ENCODE measurements at places on chromosomes 11 and 22.

- DNase-seq = no peak
Measured at GRCh38 chr11:27218421-27219038, 144.5 kb downstream of the CCDC34 start.

DNA sequence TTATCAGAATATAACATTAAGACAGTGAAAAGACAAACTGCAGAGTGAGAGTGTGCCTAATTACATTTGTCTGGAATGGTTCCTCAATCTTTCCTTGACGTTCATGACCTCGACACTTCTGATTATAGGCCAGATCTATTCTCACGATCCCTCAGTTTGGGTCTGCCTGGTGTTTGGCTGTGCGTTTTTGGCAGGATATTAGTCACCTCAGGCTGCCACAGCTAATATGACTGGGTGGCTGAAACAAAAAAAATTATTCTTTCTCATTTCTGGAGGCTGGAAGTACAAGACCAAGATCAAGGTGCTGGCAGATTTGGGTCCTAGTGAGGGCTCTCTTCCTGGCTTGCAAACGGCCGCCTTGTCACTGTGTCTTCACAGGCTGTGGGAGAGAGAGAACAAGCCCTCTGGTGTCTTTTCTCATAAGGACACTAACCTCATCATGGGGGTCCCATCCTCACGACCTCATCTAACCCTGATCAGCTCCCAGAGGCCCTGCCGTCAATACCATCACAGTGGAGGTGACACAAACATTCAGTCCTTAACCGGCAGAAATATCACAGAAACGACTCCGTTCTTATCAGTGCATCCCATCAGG is 23.2 kb downstream of the IFITM10 start:
- DNase-seq = no peak

DNA sequence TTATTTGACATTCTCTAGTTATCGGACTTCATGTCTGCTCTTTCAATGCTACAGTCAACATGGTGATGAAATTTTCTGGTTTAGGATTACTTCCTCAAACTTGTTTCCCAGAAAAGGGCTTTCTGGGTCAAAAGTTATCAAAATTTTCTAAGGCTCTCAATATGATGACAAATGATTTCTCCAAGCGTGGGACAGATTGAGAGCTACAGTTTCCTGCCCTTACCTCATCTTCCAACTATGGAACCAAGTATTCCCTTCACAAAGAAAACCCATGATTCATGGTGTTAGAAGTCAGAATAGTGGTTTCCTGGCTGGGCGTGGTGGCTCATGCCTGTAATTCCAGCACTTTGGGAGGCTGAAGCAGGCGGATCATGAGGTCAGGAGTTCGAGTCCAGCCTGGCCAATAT is 17.8 kb downstream of the MYO18B start:
- DNase-seq = no peak

DNA sequence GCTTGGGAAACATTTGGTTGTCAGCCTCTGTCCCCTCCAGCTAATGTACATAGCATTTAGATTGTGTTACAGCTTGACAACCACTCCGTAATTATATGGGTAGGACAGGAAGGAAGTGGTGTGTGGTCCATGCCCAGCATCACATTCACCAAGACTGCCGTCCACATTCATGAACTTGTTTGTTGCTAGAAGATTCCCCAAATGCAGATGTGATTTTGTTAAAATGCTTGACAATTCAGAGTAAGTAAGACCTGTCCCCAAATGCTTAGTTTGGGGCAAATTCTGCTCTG is 1482.7 kb downstream of the TBC1D22A start:
- DNase-seq = no peak

DNA sequence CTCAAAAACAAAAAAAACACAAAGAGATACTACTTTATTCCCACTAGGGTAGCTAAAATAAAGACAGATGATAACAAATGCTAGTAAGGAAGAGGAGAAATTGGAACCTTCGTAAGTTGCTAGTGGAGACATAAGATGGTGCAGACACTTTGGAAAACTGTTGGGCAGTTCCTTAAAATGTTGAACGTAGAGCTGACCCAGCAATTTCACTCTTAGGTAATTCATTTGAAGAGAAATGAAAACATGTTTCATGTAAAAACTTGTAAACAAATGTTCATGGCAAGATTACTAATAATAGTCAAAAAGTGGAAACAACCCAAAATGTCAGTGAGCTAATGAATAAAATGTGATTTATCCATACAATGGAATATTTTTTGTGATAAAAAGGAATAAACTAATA is 29.2 kb upstream of the ACAT1 start:
- no peak for DNase-seq

DNA sequence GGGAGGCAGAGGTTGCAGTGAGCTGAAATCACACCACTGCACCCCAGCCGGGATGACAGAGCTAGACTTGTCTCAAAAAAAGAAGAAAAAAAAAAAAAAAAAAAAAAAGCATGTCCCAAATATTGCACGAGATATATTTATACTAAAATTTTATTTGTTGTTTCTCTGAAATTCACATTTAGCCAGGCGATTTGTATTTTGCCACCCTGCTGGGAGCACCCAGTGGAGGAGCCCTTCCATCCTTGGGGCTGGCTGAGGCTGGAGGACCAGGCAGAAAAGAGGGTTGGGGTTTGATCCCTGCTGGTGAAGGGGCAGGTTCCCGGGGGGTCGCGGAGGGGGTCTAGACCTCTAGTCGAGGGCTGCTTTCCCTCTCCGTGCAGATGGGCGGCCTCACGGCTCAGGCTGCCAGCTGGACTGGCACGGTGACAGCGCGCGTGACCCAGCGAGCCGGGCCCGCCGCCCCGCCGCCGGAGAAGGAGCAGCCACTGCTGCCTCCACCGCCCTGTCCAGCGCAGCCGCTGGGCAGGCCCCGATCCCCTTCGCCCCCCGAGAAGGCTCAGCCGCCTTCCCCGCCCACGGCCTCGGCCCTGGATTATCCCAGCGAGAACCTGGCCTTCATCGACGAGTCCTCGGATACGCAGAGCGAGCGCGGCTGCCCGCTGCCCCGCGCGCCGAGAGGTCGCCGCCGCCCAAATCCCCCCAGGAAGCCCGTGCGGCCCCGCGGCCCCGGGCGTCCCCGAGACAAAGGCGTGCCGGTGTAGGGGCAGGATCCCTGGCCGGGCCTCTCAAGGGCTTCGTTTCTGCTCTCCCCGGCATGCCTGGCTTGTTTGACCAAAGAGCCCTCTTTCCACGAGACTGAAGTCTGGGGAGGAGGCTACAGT is 952 bp upstream of the CATSPERZ start:
- no peak for DNase-seq

DNA sequence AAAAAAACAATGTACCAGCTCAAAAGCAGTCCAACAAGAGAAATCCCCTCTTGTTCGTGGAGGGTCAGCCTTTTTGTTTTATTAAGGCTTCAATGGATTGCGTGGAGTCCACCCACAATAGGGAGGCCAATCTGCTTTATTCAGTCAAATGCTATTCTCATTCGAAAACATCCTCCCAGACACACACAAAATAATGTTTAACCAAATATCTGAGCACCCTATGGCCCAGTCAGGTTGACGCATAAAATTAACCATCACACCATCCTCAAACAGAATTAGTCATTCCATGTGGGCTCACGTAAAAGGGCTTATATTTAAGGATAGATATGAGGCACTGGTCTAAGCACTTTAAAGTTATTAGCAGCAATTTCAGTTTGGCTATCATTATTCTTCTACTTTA is 58.9 kb upstream of the DEUP1 start:
- DNase-seq = no peak

GRCh38 chr11:15660496-15660895 is 545.8 kb downstream of the INSC start:
- DNase-seq = no peak

GRCh38 chr22:17955590-17956379 is 68.6 kb downstream of the MICAL3 start:
- no peak for DNase-seq

DNA sequence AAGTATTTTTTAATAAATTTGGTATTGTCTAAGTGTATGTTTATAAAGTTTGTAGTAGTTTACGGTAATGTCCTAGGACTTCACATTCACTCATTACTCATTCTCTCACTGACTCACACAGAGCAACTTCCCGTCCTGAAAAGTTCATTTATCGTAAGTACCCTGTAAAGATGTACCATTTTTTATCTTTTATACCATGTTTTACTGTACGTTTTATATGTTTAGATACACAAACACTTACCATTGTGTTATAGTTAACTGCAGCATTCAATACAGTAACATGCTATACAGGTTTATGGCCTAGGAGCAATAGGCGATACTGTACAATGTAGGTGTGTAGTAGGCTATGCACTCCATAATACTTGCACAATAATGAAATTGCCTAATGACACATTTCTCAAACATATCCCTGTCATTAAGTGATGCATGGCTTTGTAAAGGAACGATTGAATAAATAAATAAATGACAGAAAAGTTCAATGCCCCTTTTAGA is 12.5 kb upstream of the CARD18 start:
- DNase-seq = no peak

- DNase-seq = peak; percentile 87
Measured at GRCh38 chr11:62791501-62792201, at the start of gene TMEM223. Gene TMEM223 (minus strand): TSS chr11:62792006. CDS start chr11:62791994, 12 bp downstream.

GRCh38 chr22:22714600-22715335 is 70.4 kb downstream of the GGTLC2 start:
- DNase-seq = no peak

DNA sequence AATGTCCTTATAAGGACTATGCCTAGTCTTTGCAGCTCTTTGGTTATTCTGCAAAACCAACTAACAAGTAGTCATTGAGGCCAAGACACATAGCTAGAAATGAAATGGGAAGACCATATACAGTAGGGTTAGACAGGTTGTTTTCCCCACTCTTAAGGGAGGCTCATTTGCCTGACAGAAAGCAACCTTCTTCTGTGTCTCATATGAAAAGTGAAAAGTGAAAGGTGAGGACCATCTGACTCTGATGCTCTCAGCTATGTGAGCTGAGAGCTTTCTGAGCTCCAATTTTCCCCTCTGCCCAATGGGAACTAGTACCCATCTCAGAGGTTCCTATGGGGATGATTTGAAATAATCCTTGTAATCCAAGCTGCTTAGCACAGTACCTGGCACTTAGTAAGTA is 142.0 kb upstream of the BDNF start:
- DNase-seq = no peak

- DNase-seq = no peak
Measured at GRCh38 chr11:65661599-65662246, 993 bp downstream of the RELA start.
